ENCODE measurements at places on chromosomes 16 and 17.

GRCh38 chr17:50465635-50466034, 3.0 kb downstream of the CHAD start:
- DNase-seq = no peak

DNA sequence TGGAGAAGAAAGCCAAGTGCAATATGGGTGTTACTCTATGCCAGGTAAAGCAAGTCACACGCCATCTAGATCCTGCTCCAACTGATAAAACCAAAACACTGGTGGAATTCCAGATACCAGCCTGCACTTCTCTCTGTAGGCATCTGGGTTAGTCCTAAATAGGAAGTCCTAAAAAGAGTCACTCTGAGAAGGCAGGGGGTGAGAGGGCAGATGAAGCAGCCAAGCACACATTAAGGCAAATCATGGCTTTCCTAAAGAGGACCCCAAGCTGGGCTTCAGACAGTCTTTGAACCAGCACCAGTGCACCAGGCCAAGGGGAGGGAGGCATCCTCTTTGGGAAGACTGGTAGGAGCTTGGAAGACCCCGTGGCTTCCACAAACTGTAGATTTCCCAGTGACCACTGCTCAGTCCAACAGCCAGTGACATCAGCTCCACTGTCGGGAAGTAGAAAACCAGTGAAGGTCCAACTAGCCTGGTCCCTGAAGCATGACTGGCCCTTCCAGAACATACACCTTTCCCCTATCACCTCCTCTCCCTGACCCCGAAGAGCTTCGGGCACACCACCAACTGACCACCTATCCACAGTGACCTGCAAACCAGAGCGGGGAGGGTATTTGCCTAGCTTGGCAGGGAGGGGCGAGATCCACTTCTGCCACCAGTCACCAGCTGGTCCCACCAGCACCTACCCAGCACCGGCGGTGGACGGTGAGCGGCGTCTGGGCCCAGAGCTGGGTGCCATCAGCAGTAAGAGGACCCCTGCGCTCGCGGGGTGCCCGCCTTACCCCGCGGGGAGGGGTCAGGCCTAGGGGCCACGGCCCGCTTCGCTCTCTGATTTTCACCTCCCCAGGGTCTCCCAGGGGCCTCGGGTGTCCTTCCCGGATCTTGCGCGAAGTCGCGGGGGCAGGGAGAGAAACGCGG, 1.0 kb downstream of the LITAF start:
- no peak for DNase-seq

DNA sequence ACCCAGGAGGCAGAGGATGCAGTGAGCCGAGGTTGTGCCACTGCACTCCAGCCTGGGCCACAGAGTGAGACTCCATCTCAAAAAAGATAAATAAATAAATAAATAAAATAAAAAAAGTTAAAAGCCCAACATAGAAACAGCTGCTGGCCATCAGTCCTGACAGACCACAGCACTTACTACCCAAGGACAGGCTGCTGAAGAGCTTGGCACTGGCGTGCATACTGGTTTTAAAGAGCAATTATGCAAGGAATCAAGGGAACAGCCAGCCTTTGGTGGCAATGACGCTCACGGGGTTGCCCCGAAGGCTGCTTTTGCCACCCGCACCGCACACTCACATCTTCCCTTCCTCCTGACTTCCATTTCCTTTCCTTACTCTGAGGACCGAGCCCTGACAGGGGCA, 4.2 kb downstream of the PLD6 start:
- DNase-seq = no peak

- DNase-seq = no peak
These were observed 30.9 kb downstream of the TBCD start for GRCh38 chr17:82782657-82783207.

DNA sequence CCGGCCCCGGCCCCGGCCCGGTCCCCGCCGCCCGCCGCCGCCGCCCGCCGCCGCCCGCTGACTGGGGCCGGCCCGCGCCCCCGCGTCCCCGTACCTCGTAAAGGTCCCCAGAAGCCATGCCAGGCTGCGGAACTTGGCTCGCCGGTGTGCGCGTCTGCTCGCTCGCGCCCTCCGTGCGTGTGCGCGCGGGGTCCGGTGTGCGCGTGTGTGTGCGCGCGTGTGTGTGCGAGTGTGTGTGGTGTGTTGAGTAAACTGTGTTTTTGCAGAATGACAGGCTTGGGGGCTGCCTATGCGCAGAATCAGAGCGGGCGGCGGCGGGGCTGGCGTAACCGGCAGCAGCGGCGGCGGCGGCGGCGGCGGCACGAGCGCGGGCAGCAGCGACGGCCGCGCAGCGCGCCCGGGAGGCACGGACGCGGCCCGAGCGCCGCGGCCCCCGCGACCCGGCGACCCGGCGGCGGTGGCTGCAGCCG, 307 bp downstream of the CDYL2 start:
- no peak for DNase-seq

DNA sequence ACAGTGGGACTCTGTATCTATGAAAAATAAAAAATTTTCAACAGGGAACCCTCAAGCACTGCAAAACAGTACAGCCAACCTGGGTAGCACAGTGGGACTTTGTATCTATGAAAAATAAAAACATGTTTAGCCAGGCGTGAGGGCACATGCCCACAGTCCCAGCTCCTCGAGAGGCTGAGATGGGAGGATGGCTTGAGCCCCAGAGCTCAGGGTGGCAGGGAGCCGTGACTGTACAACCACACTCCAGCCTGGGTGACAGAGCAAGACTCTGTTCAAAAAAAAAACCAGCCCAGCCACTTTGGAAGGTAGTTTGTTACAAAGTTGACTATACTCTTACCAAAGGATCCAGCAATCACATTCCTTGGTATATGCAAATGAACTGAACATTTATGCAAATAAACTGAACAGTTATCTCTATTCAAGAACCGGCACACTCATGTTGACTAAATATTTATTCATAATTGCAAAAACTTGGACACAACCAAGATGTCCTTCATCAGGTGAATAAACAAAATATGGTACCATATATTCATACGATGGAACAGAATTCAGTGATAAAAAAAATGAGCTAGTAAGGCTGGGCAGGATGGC, 5.2 kb downstream of the RPH3AL start:
- DNase-seq = no peak

DNA sequence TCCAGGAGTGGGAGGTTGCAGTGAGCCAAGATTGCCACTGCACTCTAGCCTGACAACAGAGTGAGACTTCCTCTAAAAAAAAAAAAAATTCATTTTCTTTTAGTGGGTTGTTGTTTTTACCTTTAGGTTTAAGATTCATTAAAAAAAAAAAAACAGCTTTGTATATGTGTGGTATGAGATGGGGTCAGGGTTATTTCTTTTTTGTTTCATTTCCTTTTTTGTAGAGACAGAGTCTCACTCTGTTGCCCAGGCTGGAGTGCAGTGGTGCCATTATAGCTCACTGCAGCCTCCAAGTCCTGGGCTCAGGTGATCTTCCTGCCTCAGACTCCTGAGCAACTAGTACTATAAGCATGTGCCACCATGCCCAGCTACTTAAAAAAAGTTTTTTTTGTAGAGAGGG, 47.0 kb downstream of the BCAS3 start:
- DNase-seq = no peak

DNA sequence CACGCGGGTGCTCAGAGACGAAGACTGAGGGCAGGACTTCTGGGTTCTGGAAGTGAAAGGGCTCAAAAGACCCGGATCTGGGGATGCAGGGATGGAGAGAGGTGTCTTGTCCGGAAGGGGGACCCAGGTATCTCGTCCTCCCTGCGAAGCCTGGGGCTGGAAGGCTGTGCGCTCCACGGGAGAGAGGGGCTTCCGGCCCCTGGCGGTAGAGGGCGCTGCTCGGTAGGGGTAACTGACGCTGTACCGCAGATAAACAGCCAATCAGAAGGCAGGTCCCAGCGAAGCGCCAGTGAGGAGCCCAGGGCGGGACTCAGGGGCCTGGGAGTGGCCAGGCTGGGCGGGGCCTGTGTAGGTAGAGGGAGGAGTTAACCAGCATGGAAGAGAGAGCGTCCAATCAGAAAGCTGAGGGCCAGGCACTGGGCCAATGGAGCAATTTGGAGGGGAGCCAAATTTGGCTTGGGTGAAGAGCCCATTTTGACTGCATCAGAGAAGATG, 804 bp downstream of the TGFB1I1 start:
- DNase-seq = peak; percentile 52

DNA sequence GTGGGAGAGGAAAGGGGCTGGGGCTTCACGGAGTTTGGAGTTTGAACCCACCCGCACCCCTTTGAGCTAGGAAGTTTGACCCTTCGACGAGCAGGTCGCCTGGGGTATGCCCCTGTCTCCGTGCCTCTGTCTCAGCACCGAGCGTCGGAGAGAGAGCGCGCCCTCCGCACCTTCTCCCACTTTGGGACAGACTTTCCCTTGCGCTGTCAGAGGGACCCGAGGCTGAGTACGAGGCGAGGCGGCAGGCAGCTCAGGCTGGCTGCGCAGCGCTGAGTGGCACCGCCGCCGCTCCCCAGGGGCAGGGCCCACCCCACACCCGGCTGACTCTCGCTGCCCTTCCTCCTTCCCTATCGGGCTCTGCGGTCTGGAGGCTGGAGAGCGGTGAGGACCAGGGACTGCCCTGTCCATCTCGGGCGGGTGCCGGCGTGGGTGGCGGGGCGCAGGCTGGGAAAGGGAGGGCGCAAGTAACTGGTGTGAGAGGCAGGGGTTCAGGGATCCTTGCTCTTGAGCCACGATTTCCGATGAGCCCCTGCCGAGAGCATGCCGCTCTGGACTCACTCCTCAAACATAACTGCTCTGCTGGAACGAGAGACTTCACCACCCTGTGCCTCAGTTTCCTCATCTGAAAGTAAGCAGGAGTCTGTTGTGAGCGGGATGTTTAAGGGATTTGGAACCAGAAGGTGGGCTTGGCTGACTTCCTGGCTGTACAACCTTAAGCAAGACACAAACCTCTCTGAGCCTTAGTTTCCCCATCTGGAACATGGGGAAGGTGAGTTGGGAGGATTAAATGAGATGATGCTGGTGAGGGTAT, 981 bp downstream of the BEAN1 start:
- no peak for DNase-seq

DNA sequence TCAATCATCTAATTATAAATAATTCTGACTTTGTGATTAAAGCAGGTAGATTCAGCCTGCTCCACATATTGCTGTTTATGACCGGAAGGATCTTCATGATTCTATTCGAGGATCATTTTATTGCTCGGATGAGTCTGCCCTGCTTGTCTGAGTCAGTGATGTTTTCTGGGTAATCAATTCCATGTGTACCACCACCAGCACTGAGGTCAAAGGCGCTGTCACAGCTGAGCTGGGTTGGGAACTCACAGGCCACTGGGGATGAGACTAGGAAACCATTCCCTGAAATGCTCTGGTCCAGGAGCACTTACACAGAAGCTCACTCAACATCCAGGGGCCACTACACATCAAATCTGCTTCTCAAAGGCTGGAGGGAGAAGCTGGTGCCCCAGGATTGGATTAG, 30.4 kb upstream of the ERN1 start:
- DNase-seq = no peak

DNA sequence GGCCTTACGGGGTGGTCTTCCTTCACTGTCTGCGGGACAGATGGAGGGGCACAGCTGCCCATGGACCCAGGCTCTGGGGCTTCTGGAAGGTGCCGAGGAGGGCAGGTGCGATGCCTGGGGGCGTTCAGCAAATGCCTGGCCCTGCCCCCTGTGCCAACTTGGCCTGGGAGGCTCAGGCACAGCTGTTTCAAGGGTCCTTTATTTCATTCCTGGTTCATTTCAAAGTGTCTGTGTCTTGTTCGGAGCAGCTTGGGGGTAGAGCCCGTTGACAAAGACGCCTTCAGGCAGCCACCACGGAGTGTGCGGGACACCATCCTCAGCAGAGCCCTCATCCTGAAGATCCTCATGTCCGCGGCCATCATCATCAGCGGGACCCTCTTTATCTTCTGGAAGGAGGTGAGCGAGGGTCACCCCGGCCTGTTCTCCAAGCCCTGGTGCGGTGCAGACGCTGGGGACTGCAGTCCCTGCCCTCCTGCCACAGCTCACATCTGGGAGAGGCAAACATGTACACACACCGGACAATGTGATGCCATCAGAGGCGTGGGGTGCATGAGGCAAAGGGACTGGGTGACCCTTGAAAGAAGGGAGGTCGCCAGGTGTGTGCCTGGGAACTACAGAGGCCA, 43.9 kb downstream of the MEAK7 start:
- DNase-seq = no peak

GRCh38 chr16:11183951-11184350, 72.1 kb downstream of the SOCS1 start:
- no peak for DNase-seq

GRCh38 chr17:70104791-70105523, 29.9 kb downstream of the KCNJ16 start:
- no peak for DNase-seq

DNA sequence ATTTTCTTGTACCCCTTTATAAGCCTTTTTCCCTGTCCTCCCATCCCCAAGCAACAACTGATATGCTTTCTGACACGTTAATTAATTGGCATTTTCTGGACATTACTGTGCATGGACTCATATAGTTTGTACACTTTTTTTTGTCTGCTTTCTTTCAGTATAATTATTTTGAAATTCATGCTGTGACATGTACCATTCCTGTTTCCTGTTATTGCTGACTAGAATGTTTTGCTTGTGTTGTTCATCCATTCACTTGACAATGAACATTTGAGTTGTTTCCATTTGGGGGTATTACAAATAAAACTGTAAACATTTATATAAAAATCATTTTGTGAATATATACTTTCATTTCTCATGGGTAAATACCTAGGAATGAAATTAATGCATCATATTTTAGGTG, 50.6 kb downstream of the RBBP6 start:
- DNase-seq = no peak

GRCh38 chr16:14549789-14550153, 80.3 kb downstream of the PARN start:
- DNase-seq = no peak

DNA sequence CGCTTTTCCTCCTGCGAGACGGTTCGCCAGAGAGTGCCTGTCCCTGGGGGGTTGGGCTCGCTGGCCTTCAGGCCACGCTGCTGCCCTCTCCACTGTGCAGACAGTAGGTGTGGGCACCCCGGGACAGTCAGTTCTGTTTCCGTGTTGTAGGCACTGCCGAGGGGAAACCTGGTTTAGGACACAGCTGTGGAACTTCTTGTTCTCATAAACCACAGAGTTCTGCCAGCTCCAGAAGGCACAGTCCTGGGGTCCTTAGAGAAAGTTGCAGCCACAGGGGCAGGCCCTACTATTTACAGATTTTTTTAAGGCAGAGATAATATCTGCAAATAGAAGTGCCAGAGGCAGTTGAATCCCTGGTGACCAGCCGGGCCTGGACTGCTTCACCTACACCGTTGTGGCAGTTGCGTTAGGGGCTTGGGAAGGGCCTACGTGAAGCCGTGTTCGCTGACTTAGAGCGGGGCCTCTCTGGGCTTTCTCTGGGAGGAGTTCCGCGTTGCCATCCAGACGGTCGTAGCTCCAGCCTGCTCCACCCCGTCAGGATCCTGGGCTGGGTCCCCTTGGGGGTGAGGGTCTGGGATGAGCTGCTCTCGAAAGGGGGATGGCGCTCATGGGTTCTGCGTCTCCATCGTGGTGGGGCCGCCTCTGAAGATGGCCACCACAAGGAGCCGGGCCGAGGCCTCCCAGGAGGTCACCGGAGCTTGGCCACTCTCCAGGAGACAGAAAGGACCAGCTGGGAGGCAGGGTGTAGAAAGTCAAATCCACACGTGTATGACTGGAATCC, 126.3 kb downstream of the BANP start:
- no peak for DNase-seq

GRCh38 chr17:44543905-44544523, 13.3 kb upstream of the FZD2 start:
- DNase-seq = no peak

- no peak for DNase-seq
These were observed 11.0 kb upstream of the PLCG2 start for GRCh38 chr16:81767987-81768592.

All from amniotic stem cell (primary cell).